SW480 (cell line): ENCODE measurements at places on chromosomes 6 and 20.

DNA sequence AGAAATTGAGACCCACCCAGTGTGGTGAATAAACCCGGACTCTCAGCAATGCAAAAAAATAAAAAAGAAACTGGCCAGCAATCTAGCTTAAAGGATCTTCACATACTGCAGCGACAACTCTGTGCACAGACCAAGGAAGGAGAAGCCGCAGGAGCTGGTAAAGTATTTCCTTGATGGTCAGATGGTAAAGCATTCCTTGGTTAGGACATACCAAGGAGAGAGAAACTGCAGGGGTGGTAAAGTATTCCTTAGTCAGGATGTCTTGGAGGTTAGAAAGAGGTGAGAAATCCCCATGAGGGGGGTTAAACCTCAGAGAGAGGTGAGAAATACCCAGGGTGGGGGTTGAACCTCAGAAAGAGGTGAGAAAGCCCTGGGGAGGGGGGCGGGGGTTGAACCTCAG, 86.8 kb downstream of the PLG start:
- no peak for DNase-seq

DNA sequence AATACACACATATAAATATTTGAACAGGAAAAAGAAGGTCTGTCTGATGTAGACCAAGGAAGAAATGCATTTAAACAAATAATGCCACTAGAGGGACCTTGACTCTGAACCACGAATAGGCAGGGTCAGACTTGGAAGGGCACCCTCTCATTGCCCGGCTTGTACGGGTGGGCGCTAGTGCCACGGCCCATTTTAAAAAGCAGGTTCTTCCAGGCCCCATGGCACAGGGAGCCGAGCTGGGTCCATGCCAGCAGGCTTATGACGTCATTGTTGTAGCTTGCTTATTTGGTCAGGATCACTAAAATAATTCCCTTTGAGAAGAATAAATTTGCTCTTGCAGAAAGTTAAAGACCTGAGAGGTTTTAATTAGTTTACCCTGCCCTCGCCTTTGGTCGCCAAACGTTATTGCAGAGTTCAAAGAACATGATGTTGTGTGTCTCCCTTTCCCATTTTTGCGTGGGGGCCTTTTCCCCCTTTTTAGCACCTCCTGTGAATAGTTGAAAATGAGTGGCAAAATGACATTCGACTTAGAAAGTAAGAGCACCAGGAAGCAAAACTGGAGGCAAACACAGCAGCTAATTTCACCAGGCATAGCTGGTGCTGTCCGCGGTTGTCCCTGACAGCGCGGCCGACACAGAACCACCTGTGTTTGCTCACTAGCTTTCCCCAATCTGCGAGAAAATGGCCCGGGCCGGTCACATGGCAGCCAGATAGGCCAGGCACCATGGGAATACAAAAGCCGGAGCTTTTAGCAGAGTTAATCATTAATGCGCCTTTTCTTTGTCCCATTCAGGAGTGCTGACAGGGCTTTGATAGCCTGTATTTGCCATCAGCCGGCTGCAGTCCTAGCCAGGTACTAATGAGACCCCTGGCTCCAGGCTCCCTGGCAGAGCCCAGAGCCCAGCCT, 93.8 kb downstream of the FOXA2 start:
- peak; percentile 96 for DNase-seq

DNA sequence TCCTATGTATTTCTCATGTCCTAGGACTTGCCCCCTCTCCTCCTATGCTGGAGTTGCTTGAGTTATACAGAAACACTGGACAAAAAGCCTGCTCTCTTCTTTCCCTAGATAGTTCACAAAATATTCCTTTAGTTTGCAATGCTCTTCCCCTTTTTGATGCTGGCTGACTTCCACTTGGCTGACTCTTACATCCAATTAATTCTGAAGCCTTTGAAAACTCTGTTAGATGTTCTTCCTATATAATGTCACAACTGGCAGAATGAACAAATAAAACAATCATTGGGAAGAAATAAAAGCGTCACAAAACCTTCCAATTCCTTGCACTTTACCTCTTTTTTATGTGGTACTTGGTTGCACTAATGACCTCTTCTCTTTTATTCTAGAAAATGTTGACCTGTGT, 253.8 kb upstream of the CITED2 start:
- no peak for DNase-seq

DNA sequence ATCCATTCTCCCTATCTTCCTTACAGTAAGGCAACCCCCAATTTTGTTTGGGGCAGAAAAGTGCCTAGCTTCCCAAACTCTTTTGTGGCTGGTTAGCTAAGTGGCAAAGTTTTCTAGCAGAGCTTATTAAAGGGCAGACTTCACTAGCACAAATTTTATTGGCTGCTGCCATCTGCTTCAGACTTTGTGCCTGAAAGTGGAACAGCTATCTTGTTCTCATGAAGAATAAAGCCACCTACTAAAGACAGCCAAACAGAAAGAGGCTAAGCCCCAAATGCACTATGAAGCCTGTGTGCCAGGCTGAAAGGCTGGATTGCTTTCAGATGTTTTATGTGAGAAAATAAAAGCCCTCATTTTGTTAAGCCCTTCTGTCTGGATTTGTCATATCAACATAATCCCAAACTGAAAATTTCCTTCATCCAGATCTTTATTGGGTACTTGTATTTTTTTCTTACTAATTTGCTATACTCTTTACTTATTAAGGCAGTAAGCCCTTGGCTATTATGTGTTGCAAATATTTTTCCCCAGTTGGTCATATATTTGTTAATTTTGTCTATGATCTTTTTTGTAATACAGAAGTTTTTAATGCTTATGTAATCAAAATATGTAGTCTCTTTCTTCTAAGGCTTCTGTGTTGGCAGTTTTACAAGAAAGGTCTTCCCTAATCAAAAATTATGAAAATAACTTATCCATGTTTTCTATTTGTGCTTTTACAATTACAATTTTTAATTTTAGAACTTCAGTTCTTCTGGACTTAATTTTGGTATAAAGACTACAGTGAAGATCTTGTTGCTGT, 191.1 kb downstream of the TASP1 start:
- no peak for DNase-seq

DNA sequence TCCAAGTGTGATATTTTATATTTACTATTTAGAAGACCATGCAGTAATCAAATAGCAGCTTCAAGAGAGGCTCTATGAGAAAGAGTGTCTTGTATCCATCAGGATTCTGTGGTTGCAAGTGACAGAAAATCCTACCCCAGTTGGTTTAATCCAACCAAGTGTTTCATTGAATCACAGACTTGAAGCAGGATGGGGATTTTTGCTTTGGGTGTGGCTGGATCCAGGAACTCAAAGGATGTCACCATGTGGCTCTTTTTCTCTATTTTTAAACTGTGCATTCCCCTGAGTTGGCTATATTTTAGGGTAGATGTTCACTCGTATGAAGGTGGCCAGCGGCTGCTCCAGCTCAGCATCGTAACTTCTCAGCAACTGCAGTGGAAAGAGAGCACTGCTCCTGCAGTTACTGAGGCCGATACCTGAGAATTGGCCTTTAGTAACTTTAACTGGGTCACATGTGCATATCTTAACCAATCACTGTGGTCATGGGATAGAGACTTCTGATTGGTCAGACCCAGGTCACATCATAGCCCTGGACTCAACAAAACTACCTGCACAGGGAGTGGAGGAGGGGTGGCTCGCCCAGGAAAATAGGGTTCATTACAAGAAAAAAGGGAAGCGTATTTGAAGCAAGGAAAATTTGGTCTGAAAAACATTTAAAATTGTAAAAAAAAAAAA, 396.1 kb upstream of the SULF2 start:
- DNase-seq: no peak

GRCh38 chr6:21984135-21984534, 312.7 kb downstream of the PRL start:
- no peak for DNase-seq

DNA sequence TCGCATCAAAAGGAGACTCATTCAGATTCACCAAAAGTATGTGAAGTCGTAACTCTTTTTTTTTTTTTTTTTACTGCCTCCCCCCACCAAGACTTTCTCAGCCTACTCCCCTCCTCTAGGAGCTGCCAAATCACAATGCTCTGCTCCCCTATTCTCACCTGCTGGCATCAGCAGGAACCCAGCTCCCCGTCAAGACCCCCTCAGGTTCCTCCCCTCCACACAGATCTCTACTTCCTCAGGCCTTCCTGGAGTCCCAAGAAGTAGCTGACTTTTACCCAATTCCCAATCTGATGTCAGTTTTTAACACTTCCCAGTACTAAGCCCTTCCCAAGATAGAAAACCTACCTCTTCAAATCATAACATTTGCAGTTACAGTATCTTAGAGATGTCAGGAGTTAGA, 39.3 kb downstream of the ARHGAP18 start:
- no peak for DNase-seq

- no peak for DNase-seq
These were observed 276.4 kb upstream of the PRND start for GRCh38 chr20:4445331-4445730.

DNA sequence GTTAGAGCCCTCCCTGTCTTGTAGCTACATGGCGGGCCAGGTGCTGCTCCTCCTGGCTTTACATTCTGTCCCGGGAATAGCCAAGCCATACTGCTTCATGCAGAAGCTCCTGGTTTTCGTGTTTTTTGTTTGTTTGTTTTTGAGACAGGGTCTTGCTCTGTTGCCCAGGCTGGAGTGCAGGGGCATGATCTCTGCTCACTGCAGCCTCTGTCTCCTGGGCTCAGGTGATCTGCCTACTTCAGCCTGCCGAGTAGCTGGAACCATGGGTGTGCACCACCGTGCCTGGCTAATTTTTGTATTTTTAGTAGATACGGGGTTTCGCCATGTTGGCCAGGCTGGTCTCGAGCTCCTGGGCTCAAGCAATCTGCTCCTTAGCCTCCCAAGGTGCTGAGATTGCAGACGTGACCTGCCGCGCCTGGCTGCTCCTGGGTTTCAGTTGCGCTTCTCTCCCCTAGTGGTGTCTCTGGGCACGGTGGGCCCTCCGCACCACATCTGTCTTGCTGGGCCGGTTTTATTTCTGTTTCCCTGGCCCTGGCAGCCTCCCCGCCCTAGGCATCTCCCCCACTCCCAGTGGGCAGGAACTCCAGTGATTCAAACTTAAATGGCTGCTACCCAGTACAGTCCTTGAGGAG, 12.9 kb downstream of the CDYL start:
- DNase-seq: no peak
